ENCODE measurements at places on chromosomes 6 and 20.

DNA sequence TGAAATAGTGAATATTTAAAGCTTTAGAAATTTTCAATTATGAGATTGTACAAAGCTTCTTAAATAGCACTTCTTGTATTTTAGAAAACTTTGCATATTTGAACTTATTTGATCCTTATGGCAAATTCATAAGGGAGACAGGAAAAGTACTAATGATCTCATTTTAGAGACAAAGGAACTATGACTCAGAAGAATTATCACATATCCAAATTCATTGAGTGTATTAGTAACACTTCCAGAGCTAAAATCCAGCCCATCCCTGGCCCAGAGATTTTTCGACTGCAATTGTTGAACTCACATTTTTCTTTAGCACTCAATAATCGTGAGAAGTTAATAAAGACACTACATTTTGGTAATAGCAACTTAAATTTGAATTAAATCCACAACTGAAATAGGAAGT is 704.3 kb downstream of the EPM2A start:
- DNase-seq, result no peak

- no peak for DNase-seq
Observed at GRCh38 chr6:29479560-29479959, 8.2 kb downstream of the MAS1L start.

DNA sequence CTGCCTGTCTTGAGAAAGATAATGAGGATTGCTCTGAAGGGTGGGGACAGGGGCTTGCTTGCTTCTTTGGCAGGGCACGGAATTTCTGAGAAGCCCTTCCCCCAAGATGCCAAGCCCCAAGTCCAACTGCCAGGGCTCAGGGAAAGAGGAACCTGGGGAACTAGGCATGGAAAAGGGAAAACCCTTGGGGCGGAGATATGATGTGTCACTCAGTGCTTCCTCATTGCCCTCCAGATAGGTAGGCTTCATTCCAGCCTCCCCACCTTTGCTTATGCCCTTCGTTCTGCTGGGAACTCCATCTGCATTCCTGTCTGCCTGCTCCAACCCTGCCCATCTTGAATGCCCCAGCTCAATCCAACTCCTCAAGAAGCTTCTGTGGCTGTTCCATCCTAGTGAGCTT is 61.2 kb downstream of the VEGFA start:
- DNase-seq, result no peak

DNA sequence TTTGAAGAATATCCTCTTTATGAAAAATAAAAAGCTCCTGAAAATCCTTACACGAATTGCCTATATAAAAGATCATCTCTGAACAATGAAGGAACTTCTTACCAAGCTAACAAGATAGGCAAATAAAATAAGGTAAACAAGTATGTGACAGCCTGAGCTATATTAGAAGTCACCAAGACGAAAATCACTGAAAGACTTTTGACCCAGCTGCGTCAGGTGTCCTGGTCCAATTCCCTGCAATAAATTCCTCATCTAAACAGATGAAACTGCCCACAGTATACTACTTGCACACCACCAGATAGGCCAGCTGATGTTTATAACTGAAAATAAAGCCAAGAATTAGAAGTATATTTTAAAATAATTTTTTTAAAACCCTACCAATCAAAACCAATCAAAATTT is 67.4 kb upstream of the RUNX2 start:
- no peak for DNase-seq
